ENCODE measurements at places on chromosomes 6 and 20.

DNA sequence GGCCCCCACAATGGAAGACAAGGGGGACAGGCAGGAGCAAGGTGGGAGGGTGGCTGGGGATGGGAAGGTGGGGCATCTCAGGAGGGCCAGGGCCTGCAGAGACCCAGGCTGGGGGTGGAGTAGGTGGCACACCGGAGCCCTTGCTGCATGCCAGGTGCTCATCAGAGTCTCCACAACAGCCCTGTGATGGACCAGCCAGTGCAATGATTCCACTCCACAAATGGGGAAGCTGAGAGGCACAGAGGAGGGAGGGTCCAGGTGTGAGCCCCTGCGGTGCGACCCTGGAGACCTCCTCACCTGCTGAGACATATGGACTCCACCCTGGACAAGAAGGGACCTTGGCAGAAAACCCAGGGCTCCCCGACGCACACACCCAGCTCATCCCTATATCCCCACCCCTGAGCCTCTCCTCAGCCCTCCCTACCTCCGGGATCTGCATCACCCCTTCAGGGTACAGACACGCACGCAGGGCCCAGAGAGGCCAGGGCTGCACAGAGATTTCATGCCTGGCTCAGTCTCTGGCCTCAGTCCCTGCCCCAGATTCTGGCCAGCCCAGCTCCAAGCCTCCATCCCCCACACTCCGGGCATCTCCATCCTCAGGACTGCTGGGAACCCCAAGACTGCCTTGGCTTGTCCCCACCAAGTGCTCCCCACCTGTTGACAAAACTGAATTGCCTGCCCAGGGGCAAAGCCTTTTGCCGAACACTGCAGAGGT is 7.1 kb upstream of the GRM4 start:
- no peak for DNase-seq

GRCh38 chr6:104859225-104860146 is at the start of gene HACE1:
HACE1 (minus strand) TSS chr6:104859919; CDS start chr6:104859642, 277 bp downstream.
- DNase-seq, result peak; percentile 82

GRCh38 chr6:55839080-55839479 is 36.3 kb downstream of the BMP5 start:
- DNase-seq, result no peak

DNA sequence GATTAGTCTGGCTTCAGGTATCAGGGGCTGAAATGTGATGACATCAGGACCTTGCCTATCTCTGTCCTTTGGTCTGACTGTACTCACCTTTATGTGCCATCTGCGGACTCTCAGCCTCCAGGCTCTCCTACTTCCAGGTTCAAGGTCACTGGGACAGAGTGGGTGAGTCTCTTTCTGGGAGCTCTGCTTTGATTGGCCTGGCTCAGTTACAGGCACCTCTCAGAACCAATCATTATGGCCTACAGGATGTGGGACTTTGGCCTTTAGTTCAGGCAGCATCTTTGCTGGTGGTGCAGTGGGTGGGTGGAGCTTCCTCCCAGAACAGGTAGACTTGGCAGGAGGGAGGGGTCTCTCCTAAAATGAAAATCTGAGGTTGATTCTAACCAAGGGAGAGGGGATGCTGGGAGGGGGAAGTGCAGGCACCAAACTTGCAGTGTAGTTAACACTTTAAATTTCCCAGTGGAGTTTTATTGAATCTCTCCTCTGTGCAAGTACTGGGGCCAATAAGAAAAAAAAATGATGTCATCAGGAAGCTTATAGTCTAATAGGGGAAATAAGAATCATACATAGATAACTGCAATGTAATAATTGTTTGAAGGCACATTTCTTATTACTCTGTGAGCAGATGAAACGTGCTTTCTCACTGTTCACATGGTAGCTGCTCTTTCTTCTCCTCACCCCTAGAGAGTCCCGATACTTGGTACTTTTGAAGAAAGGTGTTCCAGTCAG is 53.4 kb downstream of the SLC24A3 start:
- DNase-seq, result peak; percentile 34

- no peak for DNase-seq
Measured at GRCh38 chr6:16256781-16257180, 18.4 kb downstream of the GMPR start.

DNA sequence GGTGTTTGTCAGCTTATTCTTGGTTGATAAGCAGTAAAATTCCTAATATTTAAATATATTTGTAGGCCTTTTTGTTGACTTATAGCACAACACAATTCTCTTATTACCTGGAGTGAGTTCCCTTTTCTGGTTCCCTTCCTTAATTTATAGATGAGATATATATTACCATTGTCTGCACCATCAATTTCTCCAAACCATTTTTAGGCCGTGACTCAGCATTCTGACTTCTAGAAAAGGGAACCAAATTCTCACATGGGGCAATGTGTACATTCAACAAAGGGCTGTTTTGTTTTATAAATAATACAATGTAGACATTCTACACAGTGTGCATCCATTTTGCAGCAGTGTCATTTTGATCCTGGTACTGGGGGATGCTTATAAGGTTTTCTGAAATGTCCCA is 52.8 kb downstream of the NCOA7 start:
- no peak for DNase-seq
